ENCODE measurements at places on chromosomes 7 and 10.
A peak's percentile ranks its signal among the peaks of the same experiment; 100 is the strongest.

- DNase-seq = no peak
These were observed 22.1 kb upstream of the AOAH start for GRCh38 chr7:36746347-36746746.

- no peak for DNase-seq
These were observed 100.3 kb upstream of the C10orf90 start for GRCh38 chr10:126770809-126771208.

DNA sequence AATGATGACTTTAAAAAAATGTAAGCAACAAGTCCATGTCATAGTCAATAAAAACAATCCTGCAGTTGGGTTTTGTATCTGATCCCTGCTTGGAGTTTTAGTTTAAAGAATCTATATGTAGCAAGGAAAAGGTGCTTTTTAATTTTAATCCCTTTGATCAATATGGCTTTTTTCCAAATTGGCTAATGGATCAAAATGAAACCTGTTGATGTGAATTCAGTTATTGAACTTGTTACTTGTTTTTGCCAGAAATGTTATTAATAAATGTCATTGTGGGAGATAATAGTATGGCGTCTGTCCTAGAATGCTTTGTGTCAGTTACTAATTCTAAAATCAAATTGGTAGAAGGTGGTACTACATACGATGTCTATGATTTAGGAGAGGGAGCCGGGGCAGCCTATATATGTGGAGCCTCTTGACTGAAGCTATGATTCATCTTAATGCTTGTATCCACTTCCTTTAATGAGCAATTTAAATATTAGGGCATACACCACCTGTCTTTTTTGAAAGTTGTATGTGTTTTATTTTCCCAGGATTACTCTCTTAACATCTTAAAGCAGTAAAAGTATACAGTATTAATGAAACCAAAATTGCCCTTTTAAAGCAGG lies 10.3 kb upstream of the PBLD start:
- DNase-seq = no peak

- no peak for DNase-seq
These were observed 48.9 kb downstream of the AKR1D1 start for GRCh38 chr7:138125119-138125518.

- DNase-seq = no peak
These were observed 167.5 kb downstream of the ITGB1 start for GRCh38 chr10:32790483-32790882.

DNA sequence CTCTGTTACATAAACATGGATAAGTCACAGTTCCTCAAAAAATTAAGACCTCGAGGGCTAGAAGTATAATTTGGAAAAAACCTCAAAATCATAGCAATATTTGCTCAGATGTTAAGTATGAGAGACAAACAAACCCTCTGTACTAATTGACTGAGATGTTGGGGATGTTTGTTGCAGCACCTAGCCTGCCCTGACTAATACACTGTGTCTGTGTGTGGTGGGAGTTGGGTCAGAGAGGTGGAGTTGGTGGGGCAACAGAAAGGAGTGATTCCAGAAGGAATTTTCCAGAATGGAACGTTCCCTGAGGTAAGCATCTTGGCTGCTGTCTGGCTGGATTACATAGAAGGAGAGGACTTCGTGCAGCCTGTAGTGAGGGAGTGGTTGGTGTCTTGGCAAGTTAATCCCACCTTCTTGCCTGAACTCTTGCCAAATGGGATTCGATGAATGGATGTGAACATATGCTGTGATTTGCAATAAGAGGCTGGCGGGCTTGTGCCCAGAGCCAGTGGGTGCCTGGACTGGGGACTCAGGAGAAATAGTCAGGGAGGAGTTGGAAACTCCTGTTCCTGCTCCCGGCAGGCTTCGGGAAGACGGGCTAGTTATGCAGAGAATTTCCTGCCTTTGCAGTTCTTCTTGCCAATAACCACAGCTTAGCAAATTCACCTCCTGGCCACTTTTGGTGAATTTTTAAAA lies 9.3 kb upstream of the FAM180A start:
- DNase-seq = no peak

DNA sequence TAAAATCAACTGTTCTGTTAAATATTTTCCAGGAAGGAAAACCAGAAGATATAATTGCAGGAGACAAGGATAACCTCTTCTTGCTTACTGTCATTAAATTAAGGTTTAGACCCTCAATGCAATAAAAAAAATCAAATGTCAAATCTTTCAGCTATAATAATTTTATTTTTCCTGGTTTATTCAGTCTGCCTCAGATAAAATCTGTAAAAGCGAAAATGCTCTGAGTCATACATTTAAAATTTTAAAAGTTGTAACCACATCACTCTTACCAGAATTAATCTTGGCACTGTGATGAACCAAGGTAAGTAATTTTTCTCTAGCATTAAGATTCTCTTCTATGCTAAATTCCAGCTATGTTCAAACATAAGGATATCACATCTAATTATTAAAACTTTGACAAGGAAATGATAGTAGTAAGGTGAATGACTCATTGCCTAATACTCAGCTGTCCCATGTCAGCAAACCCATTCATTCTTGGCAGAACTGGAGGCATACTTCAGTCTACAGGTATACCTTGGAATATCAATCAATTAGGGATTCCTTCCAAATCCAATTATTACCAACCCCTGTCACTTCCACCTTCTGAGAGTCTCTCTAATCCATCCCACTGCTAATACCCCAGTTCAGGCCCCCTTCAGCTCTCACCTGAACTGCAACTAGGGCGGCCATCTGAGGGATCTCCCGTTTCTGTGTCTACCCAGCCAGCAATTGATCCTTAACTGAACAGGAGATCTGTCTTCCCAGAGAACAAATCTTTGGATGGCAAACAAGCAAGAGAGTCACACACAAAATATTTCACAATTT lies 434.1 kb downstream of the GRM8 start:
- DNase-seq = no peak

GRCh38 chr7:116162254-116162653 lies 48.1 kb upstream of the TES start:
- DNase-seq = no peak

GRCh38 chr10:112790030-112790429 lies 160.0 kb upstream of the TCF7L2 start:
- DNase-seq = no peak

DNA sequence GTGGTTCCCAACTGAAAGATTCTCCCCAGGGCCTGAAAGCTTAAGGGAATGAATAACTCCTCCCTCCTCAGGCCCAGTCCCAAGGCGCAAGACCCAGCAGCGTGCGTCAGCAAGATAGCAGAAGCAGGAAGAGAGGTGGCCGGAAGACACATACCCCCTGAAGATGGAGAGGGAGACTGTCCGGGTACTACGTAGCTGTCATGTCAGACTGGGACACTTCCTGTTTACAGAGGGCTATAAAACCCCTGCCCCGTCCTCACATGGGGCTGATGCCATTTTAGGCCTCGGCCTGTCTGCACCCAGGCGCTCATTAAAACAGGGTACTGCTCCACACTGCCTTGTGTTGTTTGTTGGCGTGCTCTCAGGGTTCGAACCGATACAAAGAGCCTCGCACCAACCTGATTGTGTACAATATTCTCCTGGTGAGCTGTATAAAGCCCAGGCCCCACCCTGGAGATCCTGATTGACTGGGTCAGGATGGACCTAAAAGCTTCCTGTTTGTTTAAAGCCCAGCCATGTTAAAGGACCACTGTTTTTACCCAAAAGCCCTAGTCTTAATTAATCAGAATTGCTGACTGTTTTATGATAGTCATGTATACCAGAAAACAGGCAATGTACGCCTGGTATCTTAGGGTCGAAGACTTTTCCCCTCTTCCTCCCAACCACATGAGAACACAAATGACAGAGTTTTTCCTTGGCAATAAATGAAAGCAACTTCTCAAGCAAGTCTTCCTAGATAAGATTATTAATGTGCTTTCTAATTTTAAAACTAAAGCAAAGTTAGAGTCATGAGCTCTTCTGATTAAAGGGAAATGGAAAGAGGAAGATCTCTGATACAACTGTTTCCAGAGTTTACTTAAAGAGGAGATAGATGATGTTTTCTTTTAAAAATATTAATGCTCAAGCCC lies 251.5 kb downstream of the DOCK4 start:
- DNase-seq = no peak

GRCh38 chr7:27634671-27635493 lies 27.8 kb downstream of the HIBADH start:
- DNase-seq = peak; percentile 47

DNA sequence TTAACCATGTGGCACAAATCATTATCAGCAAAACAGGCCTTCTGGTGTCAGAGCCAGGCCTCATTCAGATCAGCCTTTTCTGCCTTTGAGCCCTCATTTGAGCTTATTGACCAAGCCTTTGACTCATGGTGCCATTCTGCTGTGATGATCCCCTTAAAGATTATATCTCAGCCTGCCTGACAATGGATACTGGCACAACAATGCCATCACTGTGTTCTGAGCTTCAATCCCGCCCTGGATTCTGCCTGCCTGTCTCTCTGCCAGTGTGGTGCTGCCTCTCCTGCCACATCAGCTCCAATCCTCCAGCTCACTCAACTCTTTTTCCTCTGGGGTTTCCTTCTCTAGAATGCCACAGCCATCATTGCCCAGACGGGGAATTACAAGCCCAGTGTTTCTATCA lies 52.6 kb downstream of the SRI start:
- no peak for DNase-seq

DNA sequence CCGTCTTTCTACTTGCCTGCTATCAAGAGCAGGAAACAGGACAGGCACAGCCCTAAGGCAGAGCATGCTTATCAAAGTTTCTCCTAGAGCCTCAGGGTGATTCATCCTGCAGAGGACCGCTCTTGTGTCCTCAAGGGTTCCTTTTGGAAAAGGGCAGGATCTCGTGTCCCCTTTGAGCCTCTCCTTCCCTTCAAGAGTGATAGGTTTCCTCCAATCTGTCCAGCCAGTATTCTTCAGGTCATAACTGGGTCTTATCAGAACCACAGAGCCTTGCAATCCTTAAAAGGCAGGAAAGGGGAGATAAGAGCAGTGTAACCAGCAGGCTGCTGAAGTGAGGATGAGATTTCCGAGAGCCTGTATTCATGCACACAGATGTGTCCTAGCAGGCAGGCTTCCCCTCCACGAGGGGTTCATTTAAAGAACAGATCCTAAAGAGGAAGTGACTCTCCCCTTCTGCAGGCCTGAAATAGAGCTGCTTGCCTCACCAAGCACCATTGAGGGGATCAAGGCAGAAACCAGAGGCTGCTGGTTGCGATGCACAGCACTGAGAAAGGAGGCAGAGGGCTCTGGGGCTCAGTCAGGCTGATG lies 90.5 kb upstream of the SVIL start:
- no peak for DNase-seq

- DNase-seq = no peak
These were observed 404.6 kb downstream of the RPS24 start for GRCh38 chr10:78437998-78438906.

- no peak for DNase-seq
These were observed 94.0 kb upstream of the STEAP1B start for GRCh38 chr7:22594020-22594419.

DNA sequence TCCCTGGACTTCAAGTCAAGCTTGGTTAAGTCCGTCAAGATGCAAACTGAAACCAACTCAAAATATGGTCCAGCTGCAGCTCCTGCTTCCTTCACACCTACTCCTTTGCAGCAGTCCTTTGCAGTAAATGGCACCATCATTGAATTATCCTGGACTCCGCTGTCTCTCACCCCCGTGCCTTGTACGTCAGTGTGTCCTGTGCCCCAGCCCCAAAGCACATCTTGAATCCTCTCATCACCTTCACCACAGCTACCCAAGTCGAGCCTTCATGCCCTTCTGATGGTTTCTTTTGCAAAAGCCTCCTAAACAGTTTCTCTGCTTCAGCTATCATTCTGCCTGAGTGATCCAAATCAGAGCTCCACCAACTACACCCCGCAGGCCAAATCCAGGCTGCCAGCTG lies 88.4 kb upstream of the LEP start:
- DNase-seq = no peak

DNA sequence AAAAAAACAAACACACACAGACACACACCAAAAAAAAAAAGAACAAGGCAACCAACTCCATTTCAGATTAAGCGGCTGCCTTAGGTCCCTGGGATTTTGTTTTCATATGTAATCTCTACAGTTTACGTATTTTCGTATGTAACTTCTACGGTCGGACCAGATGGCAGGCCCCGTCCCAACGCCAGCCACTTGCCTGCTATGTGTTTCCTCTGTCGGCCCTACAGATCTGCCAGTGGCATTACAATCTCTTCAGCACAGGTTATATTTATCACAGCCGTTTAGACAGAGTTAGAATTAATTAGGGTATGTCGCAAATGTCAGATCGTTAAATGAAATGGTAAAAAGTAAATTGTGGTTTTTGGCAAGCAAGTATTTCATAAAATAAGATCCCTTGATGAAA lies 99.3 kb downstream of the DNAJB6 start:
- no peak for DNase-seq

GRCh38 chr10:71671994-71672946 lies 47.3 kb downstream of the C10orf105 start:
- DNase-seq = no peak

- DNase-seq = no peak
These were observed 1.3 kb upstream of the TRIM24 start for GRCh38 chr7:138458576-138459412.

DNA sequence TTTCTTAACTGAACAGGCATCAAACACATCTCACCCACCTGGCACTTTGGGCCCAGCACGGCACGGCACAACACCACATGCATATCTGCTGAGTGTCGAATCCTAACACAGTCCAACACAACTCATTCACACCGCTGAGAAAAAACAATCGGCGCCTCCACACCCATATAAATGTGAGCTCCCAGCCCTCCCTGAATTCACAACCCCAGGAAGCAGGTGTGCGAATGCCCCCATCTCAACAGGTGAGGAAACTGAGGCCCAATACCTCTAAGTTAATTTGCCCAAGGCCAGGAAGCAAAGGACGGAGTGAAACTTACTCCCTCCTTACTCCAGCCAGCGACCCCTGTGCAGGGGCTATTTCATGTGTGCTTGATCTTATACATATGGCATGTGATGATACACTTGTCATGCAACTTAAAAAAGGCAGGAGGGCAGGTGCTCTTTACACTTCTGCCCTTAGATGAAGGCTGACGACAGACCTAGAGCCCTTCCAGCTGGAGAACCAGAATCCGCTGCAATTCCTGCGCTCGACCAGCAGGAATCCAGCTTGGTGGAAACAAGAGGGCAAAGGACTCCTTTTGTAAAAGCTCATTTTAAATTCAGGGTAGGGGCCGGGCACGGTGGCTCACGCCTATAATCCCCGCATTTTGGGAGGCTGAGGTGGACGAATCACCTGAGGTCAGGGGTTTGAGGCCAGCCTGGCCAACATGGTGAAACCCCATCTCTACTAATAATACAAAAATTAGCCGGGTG lies 116.0 kb downstream of the LARP4B start:
- no peak for DNase-seq

DNA sequence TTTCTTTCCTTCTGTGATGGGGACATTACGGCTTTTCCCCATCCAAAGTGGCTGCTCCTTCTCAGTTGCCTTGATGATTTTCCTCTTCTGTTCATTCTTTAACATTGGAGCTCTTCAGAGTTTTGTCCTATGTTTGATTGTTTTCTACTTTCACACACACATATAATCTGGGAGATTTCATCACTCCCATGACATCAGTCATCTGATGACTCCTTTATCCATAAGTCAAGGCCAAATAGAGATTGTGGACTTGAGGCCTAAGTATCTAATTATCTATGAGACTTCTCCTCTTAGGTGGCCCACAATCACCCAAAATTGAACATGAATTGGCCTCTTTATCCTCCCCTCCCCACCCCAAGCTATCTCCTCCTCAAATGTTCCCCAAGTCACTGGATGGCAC lies 5.3 kb upstream of the COL1A2 start:
- DNase-seq = no peak

Measured in cerebellar cortex (tissue), 1 donor.